Stimulated activated CD4-positive, alpha-beta T cell treated with anti-CD3 and anti-CD28 coated beads, Interleukin-1b, Interleukin-23, amount 100 ng/mL, for 1 hour (primary cell): ENCODE measurements at places on chromosomes 3 and 15.

DNA sequence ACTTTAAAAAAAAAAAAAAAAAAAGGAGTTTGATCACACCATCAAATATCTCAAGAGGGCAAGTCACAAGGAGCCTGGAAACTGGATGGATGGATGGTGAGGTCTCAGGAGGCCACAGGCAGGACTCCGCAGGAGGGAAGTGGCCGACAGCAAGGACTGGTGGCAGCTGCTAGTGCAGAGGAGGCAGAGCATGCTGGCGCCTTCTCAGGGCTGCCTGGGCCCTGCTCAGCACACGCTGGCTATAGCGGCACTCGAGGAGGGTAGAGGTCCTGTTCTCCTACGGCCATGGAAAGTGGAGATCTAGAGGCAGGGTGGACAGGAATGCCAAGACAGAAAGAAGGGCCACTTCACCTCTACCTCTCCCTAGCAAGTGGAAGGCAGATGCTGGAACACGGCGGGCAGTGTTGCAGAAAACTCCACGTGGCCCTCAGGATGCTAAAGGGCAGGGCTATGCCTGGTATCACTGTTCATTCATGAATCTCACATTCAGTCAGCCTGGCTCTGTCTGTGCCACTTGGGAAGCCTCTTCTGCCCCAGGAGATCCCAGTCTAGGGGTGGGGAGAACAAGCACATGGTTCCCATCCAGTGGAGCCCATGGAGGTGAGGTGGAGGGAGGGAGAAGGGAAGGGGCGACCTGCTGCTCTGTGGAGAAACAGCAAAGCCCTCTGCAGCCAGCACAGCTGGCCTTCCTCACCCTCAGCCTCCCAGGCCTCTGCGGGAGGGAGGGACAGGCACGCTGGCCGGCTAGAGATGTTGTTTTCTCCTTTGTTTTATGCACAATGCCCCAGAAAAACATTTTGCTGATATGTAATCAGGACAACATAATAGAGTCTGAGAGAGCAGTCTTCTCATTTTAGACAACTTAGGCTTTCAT, 71.0 kb downstream of the OXNAD1 start:
- DNase-seq: no peak

DNA sequence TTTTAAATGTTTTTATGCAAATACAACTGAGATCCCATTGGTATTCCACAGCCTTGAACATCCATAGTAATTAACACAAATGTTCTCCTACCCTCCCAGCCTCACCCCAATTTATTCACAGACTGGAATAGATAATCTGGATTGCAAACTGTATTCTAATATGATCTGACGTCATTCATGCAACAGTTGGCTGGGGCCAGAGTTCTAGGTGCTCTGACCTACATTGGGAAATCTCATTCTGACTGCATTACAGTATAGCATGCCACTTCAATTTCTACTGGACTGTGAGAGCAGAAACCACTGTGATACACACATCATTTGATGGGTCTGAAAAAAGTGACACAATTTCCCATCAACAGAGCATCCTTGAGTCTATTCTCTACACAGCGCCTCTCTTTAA, 403.1 kb downstream of the MAGI1 start:
- no peak for DNase-seq

DNA sequence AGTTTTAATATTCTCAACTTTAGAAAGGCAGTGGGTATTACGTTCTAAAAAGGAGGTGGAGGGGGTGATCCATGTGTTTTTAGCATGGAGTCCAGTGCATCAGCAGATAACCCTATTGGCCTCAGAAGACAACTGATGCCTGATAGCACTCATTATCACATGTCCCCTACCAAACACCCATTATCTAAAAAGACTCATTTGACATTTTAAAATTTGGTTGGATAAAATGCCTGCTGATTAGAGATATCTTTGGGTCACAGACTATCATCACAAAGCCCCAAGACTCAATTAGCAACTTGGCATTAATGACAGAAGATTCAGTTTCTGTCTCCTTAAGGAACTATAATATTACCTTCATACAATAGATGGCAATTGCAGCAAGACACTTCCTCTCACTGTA, 589.3 kb downstream of the RBMS3 start:
- no peak for DNase-seq

GRCh38 chr15:45892182-45892581, 257.4 kb downstream of the SQOR start:
- no peak for DNase-seq

- no peak for DNase-seq
These were observed 113.2 kb downstream of the SOX2 start for GRCh38 chr3:181824961-181825360.

GRCh38 chr15:80317389-80318182, 65.6 kb upstream of the CTXND1 start:
- no peak for DNase-seq

GRCh38 chr3:150965436-150965835, 7.1 kb downstream of the CLRN1 start:
- DNase-seq: no peak

DNA sequence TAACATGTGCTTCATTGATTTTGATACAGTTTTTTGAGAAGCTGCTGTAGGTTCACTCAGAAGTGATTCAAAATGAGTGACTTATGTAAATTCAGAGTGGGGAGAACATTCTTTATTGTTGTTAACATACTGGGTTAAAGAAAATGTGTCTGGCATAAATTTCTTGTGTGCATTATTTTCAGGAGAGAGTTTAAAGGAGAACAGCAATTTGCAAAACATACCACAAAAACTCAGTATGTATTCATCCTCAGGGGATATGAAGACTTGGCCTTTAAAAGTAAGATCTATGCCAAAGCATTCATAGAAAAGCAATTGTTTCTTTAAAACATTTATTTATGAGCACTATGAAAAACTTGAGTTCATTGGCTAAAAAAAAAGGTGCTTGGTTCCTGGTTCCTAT, 1089.8 kb downstream of the ROBO2 start:
- DNase-seq: no peak

- DNase-seq: no peak
These were observed 109.1 kb downstream of the BDH1 start for GRCh38 chr3:197446700-197447056.

DNA sequence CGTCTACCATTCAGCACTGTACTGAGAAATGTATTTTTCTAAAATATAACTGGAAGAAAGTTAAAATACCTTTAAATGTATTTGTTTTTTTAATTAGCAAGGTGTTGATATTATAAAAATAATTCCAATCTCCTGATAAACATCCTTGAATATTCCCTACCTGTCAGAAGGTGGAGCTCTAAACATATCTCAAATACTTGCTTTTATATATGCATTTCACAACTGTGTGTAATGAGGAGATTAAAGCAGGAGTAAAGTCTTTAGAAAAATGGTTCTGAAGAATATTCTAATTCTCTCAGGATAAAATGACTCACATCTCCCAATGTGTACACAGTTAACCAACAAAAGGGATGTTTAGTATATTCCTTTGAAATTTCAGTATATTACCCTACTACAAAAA, 422.7 kb downstream of the PLCL2 start:
- DNase-seq: no peak

DNA sequence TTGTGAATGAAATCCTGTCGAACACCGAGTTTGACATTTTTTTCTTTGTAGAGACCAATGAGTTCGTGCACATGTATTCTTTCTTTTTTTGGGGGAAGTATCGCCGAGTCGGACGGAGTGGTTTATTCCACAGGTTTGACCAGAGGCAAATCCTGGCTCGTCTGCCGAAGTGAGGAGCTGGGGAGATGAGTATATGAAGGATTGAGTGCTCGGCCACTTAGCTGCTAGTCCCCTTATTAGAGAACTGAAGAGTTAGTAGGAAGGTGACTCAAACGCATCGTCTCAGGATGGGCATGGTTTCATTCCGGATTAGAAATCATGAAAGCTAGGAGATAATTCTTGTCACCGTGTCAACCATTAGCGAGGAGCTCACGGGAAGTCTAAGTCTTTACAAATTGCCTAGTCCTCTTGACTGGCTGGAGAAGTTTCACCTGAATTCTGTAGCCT, 154.7 kb upstream of the GOLIM4 start:
- no peak for DNase-seq

DNA sequence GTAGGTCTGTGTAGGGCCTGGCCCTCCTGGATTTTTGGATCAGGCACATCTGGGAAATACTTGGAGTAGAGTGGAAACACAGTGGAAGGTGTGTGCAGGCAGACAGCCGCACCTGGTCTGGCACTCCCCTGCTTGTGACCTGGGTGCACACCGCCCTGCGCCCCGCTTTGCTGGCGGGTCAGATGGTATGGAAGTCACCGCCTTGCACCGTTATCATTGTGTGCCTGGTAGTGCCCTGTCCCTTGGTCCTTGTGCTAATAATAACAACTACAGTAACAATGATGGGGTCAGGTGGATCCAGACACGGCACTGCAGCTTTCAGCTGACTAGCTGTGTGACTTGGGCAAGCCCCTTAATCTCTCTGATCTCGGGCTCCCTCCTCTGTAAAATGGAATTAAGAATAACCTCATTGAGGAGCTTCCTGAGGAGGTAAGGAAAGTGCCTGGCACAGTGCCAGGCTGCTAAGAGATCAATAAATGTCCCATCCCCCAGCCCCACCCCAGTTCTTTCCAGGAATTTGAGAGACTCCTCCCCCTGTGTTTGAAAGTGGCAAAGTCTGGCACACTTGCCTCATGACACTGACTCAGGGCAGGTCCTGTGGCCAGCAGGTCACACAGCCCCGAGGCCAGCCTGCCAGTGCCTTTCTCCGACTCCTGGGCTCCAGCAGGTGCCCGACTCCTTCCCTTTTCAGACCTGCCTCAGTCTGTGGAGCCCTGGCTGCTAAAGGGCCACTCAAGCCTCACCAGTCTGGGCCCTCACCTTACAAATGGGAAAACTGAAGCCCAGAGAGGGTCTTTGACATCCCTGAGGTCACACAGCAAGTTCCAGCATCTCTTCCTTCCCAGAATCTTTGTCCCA, 9.8 kb downstream of the ISG20 start:
- DNase-seq: no peak

GRCh38 chr3:194075088-194075615, 60.8 kb upstream of the HES1 start:
- no peak for DNase-seq

DNA sequence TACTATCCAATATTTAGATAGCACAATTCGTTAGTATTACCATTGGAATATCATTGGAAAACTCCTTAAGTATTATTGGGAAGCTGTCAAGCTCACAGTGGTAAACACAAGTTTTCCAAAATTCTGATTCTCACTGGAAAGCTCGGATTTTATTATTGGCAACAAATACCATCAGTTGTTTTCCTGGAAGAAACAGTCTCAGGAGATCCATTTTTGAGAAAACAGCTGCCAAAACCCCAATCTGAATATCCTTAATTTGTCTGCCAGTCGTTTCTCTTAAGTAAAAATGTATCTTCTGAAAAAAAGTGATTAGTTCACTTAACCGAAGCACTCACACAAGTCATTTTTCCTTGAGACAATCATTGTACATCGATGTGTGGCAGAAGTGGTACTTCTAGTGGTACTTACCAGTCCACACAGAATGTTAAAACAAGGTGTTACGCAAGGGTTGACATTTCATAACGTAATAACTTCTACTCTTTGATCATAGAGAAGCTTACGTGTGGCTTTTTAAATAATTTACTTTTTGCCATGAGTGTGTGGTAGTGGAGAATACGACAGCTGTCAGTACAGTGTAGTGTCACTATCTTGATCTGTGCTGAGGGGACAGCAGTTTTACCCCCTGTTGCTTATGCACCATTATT, 74.9 kb downstream of the FAM43A start:
- no peak for DNase-seq

DNA sequence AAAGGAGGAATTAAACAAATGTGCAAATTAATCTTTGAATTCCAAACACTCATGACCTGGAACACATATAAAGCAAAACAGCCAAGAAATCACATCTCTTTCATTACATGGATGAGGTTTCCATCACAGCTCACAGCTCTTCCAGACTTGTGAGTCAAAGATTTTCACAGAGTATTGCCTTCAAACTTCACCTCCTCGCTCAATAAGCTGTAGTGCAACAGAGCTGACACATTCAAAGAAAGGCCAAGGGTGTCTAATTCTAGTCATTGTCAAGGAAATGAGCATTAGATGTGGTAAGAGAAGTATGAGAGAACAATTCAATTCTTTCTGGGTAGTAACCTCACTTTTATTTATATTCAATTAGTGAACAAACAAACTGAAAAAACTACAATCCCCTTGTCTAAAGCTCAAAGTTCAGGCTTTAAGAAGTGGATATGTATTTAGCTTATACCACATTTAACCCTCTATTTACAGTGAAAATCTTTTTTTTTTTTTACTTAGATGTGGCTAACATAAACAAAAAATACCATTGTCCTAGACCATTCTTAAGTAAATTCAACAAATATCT, 11.9 kb downstream of the WDR72 start:
- DNase-seq: no peak

GRCh38 chr3:48427630-48427962, 2.3 kb downstream of the PLXNB1 start:
- no peak for DNase-seq

DNA sequence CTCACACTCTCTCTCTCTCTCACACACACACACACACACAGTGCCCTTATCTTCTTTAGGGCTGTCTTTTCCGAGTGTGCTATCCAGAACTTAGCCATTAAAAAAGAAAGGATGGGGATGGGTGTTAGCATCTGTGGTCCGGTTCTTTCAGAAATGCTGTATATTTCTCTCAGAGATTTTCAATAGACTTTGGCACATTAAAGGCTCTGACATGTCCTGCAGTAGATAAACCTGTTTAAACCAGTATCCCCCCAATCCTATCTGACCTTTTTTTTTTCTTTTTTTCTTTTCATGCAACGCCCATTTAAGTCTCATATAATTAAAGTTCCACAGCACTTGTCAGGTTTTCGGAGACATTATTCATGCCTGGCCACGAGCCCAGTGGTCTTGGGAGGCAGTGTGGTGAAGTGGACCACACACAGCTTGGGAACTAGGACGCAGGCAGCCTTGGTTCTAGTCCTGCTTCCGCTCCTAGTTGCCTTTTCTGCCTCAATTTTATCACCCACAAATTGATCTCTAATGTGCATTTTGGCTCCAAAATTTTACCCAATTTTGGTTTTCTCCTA, 13.3 kb downstream of the CAV3 start:
- DNase-seq: no peak

- DNase-seq: no peak
These were observed 31.9 kb upstream of the THSD4 start for GRCh38 chr15:71083349-71083748.

GRCh38 chr3:56064684-56065083, 403.6 kb downstream of the ERC2 start:
- no peak for DNase-seq

GRCh38 chr15:58378241-58379085, 53.3 kb upstream of the LIPC start:
- DNase-seq: no peak

- DNase-seq: no peak
These were observed 542.0 kb downstream of the EPHA3 start for GRCh38 chr3:89649431-89649830.

- no peak for DNase-seq
These were observed 43.5 kb upstream of the RSL24D1 start for GRCh38 chr15:55240125-55240760.

DNA sequence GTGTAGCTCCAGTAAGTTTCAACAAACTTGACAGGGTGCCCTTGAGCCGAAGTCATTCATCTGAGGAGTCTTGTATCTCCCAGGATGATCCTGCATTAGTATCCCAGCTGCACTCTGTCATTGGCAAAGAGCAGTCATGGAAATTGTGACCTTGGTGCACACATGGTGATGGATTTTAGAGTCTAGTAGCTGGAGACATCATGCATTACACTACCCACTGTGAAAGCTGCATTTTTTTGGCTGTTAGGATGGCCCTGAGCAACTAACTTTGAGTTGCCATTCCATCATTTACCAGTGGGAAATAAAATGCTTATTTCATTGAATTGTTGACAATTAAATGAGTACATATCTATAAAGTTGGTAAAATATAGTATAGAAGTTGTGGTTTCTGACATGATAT, 552.6 kb upstream of the CBLB start:
- no peak for DNase-seq
